ENCODE measurements at places on chromosomes 4 and X.

GRCh38 chr4:161949946-161950725 lies 213.7 kb downstream of the FSTL5 start:
- DNase-seq = no peak

DNA sequence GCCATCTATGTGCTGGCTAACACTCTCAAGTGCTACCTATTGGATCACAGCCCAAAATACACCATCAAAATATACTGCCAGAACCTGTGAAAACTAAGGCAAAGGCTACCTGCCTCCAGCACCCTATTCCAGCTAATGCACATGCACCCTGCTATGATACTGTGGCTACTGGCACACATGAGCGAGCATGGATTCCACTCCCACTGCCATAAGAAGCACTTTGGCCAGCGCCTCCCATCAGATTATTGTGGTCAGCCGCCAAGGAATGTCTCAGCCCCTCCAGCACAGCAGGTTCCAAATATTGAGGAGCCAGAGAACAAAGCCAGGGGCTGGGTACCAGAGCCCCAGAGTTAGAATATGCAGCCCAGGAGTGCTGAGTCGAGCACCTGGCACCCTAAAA lies 32.5 kb upstream of the TMPRSS11F start:
- DNase-seq = no peak

DNA sequence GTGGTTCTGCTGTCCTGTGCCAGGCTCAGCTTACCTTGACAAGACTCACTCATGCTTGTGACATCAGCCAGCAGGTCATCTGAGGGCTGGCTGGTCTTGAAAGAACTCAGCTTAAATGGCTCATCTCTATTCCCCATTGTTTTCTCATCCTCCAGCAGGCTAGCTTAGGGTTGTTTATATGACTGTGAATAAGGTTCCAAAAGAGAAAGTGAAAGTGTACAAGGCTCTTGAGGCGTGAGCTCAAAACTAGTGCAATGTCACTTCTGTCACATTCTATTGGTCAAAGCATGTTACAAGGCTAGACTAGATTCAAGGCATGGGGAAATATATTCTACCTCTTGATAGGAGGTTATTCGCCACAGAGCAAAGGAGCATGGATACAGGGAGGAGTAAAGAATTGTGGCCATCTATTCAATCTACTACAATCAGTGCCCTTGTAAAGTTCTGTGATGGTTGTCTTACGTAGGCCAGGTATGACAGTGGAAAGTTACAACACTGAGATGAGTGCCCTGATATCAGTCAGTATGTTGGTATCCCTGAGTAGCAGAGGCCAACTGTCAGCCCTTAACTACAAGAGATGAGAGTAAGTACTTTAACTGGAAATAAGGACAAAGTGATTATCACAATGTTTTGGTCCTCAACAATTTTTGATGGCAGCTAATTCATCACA lies 19.8 kb upstream of the TMLHE start:
- no peak for DNase-seq

GRCh38 chrX:48971249-48972219 lies at the start of gene KCND1:
TSS of gene KCND1 (minus strand) at chrX:48971844. CDS start at chrX:48970271, 1,573 bp downstream.
- DNase-seq = no peak
